ENCODE measurements at places on chromosomes 6 and 20. TPM values are rescaled to one million over a fixed set of nuclear protein-coding genes. Genes with fewer than 3 reads are reported as not detected.

ULBP3 gene
- total RNA-seq: 4.6 TPM

ZSCAN31 gene
- 1.9 TPM for total RNA-seq

KIF25 gene
- total RNA-seq: not detected

ENPP4 gene
- 0.08 TPM for total RNA-seq

VSX1 gene
- total RNA-seq: not detected

FUCA2 gene
- total RNA-seq: 33.1 TPM

ID1 gene
- 149 TPM for total RNA-seq

EIF2S2 gene
- total RNA-seq: 141 TPM

ARFGEF3 gene
- under 0.01 TPM for total RNA-seq

VGLL2 gene
- not detected for total RNA-seq

GNMT gene
- not detected for total RNA-seq

BANF2 gene
- not detected for total RNA-seq

TP53TG5 gene
- not detected for total RNA-seq

TAAR5 gene
- total RNA-seq: not detected

KIF6 gene
- total RNA-seq: 0.16 TPM

SLC22A16 gene
- not detected for total RNA-seq

RIMS1 gene
- total RNA-seq: 0.08 TPM

IP6K3 gene
- not detected for total RNA-seq

HLA-DQA1 gene
- total RNA-seq: not detected

SLCO4A1 gene
- total RNA-seq: 0.38 TPM

COL9A1 gene
- not detected for total RNA-seq

DPPA5 gene
- total RNA-seq: not detected

SLC35A1 gene
- 8.9 TPM for total RNA-seq
